ENCODE measurements at places on chromosomes 2 and 18.

- no peak for DNase-seq
Observed at GRCh38 chr2:50018921-50019320, 864.6 kb upstream of the FSHR start.

DNA sequence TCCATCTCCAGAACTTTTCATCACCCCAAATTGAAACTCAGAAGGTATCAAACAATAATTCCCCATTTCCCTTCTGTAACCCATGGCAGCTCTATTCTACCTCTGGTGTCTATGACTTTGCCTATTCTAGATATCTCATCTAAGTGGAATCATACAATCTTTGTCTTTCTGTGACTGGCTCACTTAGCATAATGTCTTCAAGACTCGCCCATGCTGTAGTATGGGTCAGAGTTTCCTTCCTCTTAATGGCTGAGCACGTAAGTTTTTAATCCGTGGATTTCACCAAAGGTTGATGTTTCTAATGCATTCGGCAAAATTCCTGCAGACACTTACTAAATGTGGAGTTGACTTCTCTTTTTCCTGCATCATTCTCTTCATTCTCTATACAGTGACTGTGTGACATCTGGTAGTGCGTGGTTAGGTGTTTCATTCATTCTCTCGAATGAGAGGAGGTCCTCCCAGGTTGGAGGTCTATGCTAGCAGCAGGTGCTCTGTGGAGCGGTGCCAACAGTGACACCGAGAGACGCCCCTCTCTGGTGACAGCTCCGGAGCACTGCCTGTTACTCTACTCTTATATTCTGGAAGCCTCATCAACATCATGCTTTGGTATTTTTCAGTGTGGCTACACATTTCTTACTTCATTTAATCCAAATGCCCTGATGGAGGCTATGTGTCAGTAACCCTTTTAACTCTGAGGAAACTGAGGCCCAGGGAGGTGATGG is 50.1 kb downstream of the ATOH8 start:
- DNase-seq = no peak

- no peak for DNase-seq
Observed at GRCh38 chr18:26708806-26709716, 156.4 kb downstream of the AQP4 start.

DNA sequence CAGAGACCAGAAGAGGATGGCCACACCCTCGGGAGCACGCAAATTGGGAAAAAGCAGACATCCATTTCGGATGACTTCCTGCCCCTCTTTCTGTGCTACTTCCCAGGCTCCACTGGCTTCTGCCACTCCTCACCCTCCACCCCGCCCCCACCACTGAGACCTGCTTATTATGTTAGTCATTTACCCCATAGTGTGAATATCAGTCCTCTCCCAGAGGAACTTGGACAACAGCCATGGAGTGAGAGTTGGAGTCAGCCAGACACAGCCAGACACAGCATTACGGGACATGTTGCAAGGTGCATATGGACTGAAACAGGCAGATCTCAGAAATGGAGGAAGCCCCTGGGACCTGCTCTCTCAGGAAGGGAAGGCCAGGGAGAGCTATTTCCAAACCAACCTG is 51.8 kb downstream of the CTIF start:
- no peak for DNase-seq

DNA sequence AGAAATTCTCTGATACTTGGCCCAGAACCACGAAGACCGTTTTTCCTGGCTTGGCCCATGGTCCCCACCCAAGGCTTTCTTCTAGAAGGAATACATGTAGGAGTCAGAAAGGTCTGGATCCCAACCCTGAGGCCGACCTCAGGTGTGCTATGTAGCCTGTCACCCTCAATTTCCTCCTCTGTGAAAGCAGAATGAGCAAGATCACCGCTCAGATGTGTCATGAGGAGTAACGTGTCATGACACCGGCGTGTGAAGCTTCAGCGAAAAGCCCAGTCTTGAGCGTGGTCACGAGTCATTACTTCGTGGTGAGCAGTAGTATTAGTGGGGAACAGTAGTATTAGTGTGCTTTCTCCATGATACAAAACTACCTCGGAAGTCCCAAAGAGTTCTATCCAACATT is 103.4 kb downstream of the ALPK2 start:
- DNase-seq = no peak

DNA sequence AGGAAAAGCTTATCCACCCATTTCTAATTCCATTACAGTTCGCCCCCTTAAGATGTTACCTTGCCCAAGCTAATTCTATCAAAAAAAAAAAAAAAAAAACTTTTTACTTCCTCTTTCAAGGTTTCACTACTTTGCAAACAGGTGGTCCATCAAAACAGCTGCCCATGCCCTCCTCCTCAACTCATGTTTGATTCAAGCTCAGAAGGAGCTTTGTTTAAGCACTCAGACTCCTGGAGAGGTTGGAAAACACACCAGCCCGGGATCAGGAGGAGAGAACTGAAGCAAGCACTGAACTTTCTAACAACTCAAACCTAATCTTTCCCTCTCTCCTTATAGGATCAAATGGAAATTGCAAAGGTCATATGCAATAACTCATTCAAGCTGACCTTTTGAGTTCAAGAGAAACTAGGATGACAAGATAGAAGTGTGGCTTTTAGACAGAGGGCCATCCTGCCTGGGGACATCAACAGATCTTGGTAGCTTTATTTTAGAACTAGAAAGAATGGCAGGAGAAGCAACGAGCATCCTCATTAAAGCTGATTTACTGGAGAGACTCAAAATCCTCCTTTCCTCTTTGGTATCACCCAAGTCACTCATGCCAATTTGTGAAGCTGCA is 28.3 kb upstream of the FZD7 start:
- no peak for DNase-seq

GRCh38 chr2:83478037-83478436 is 981.0 kb downstream of the SUCLG1 start:
- DNase-seq = no peak

GRCh38 chr2:151241224-151241623 is 20.4 kb downstream of the RBM43 start:
- no peak for DNase-seq

DNA sequence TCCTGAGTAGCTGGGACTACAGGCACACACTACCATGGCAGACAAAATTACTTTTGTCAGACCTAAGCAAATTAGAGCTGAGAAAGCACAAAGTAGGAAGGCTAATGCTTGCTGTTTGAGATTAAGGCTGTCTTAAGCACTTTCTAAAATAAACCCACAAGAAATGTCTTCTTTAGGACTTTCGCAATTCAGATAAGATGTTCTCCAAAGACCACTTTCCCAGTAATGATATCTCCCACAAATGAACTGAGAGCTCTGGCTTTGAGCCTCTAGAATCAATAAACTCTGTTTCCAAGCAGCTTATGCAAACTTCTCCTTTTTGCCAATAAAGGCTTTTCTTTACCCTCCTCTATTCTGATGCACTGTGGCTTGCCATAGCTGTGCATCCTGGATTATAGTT is 32.0 kb upstream of the GALNT1 start:
- DNase-seq = no peak

DNA sequence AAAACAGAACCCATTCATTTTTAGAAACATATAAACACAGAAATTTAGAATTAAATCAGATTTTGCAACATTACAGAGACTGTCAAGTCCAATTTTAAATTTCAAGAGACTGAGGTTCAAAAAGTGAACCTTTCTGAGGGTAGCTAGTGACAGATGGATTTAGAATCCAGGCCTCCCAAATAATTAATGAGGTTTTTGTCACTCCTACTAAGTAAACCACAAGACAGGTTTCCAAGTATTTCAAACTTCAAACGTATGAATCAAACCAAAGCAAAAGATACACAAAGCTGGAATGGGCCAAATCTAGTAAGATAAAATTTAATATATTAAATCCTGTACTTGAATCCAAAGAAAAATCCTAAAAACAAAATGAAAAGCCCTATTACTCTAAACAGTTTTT is 25.3 kb downstream of the PPP4R3B start:
- no peak for DNase-seq

DNA sequence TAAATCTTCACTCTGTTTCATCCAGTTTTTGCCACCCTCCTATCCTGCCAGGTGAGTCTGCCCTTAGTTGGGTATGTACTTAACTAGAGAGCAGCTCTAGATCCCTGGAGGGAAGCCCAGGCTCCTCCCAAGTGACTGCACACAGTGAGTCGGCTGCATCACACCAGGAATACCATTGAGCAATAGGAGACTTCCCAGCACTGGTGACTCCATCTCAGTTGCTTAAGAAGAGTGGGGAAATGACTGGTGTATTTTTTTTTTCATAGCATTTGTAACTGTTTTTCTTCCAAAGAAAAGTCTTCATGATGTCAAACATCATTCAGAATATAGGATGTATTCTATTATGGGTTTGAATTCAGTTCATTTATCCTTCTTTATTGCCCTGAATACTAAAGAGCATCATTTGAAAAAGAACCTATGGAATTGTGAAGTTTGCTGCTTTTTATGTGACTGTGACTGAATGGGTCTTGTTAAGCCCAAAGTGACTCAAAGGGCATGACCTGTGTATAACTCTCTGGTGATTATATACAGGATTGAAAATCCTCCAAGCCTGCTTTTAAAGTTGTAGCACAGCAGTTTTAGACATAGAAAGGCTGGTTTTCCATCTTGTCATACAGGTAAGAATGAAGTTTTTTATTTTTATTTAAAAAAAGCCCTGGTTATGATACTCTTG is 84.3 kb downstream of the MAP3K20 start:
- no peak for DNase-seq

DNA sequence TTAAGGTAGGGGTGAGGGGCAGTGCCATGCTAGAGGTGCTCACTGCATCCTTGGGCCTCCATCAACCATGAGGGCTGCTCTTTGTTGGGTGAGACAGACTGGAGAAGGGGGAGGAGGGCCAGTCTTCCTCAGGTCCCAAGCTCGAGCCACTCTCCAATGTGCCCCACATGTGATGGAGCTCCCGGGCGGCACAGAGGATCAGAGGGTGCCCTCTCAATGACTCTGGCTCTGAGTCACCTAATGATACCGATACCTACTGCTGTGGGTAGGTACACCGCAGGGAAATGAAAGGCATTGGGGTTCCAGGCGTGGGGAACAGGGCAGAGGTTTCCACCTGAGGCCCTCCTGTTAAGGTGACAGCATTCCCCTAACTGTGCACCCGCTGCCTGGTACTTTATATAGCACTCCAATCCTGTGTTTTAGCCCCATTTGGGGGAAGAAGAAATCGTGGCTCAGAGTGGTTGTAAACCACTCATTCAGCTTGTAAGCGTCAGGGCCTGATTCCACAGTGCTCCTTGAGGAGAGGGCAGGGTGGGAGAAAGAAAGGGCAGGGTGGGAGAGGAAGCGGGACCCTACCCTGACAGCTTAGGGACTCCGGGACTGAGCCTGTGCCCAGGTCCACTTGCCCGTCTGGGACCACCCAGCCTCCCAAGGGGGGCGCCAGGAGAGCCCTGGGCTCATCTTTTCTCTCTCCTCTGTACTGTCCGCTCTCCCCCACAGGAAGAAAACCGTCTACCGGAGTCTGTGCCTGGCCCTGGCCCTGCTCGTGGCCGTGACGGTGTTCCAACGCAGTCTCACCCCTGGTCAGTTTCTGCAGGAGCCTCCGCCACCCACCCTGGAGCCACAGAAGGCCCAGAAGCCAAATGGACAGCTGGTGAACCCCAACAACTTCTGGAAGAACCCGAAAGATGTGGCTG is 1.8 kb downstream of the B3GNT7 start:
- no peak for DNase-seq

GRCh38 chr18:49591271-49591670 is 29.4 kb downstream of the LIPG start:
- no peak for DNase-seq

GRCh38 chr2:239402666-239403065 is 1.8 kb upstream of the HDAC4 start:
- DNase-seq = no peak

- DNase-seq = no peak
Observed at GRCh38 chr2:216202626-216203250, 93.6 kb downstream of the XRCC5 start.

- no peak for DNase-seq
Observed at GRCh38 chr2:28172114-28172898, 220.4 kb upstream of the FOSL2 start.

- no peak for DNase-seq
Observed at GRCh38 chr2:78561876-78562275, 463.6 kb upstream of the REG3G start.

DNA sequence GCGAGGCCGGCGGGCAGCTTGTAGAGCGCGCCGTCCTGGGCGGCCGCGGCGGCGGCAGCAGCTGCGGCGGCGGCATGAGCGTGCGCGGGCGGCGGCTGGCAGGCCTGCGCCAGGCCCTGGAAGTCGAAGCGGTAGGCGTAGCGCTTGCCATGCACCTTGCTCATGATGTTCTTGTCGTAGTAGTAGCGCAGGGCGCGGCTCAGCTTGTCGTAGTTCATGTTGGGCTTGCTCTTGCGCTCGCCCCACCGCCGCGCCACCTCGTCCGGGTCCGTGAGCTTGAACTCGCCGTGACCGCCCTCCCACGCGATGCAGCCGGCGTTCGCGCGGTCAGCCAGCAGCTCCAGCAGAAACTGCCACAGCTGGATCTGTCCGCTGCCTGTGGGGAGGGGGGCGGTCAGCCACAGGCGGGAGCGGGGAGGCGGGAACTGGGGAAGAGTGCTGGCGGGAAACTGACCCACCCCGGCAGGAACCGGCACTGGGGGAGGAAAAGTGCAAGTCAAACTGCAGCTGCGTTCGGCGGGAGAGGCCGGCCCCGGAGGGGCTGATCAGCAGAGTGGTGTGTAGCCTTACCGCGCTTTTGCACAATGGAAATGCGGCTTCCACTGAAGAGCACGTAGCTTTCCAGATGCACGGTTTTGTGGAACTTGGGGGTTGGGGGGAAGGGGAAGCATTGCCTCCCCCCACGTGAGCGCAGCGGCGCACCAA is 3.0 kb downstream of the FEV start:
- DNase-seq = no peak

- no peak for DNase-seq
Observed at GRCh38 chr2:121387591-121388325, 102.8 kb upstream of the TFCP2L1 start.

- no peak for DNase-seq
Observed at GRCh38 chr2:136225950-136226835, 108.2 kb upstream of the CXCR4 start.

- no peak for DNase-seq
Observed at GRCh38 chr2:235026649-235027557, 75.1 kb downstream of the SH3BP4 start.

- no peak for DNase-seq
Observed at GRCh38 chr2:110657724-110658305, 20.0 kb downstream of the BUB1 start.

GRCh38 chr2:211845338-211846035 is 693.1 kb downstream of the ERBB4 start:
- DNase-seq = no peak

All from activated T-helper 1 cell treated with anti-CD3 and anti-CD28 coated beads, Interleukin-2, amount 50 U/mL, for 16 hours (primary cell).